ENCODE measurements at places on chromosomes 11 and 22. TPM values are rescaled to one million over a fixed set of nuclear protein-coding genes. Genes with fewer than 3 reads are reported as not detected.

- DNase-seq = no peak
- H3K27ac ChIP-seq = no peak overlapping the region
- H3K36me3 ChIP-seq = no peaks in the 10 kb centered on the region
Observed at GRCh38 chr11:22539821-22540256, 85.8 kb downstream of the FANCF start.

The ELMOD1 gene
- total RNA-seq = 0.12 TPM

DNA sequence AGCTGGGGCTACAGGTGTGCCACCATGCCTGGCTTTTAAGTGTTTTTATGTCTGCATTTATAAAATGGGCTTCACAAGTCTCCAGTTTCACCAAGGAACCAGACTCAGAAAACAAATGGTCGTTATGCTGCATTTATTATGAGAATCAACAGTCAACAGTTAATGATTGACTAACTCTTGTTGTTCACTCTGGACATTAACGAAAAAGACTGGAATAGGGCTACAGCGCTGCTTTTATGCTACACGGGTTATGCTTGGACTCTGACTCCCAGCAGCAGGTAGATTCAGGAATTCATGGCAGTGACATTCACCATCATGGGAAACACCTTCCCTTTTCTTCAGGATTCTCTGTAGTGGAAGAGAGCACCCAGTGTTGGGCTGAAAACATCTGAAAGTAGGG is 44.4 kb upstream of the CHKA start:
- no peak overlapping the region for H3K27ac ChIP-seq
- peaks cover 90% of the 10 kb centered on the region for H3K36me3 ChIP-seq
- DNase-seq = no peak
- H3K4me3 ChIP-seq = no peak overlapping the region
- H3K27me3 ChIP-seq = no peaks in the 10 kb centered on the region

The DERL3 gene
- total RNA-seq = 2.4 TPM

GRCh38 chr11:49432242-49432848 is 223.9 kb upstream of the FOLH1 start:
- H3K4me1 ChIP-seq = no peaks in the 10 kb centered on the region
- H3K4me3 ChIP-seq = no peak overlapping the region
- H3K27ac ChIP-seq = no peak overlapping the region
- no peaks in the 10 kb centered on the region for H3K36me3 ChIP-seq

DNA sequence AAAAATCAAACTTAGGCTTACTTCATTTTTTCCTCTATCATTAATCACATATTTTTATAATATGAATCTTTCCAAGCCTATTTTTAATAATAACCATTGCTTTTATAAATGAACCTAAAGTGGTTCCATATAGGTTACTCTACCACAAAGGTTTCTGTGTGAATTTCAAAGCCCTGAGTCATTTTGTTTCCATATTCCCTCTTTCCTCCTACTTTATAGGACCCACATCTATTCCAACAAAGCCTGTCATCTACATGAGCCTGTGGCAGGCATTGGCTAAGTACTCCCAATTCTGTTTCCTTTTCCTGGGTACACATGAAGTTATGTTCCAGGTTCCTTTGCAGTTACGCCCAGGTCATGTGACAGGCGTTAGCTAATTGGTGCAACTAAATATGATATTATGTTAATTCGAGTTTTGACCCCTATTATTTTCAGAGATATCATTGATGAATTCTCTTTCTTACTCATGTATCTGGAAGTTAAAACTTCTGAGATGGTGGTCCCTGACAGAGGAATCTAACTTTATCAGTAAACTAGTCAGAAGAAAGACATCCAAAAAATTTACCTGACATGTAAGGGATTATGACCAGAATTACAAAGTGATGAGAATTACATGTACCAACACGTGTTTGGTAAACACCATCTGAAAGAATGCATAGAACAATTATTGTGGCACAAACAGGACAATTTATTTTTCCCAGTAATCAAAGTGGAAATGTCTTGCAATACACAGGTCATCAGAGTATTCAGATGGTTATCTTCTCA is 1264.0 kb upstream of the CNTN5 start:
- no peak for DNase-seq
- no peaks in the 10 kb centered on the region for H3K27me3 ChIP-seq
- H3K27ac ChIP-seq = no peak overlapping the region
- H3K4me1 ChIP-seq = no peaks in the 10 kb centered on the region
